ENCODE measurements at places on chromosomes 2 and 18.
A peak's percentile ranks its signal among the peaks of the same experiment; 100 is the strongest.

DNA sequence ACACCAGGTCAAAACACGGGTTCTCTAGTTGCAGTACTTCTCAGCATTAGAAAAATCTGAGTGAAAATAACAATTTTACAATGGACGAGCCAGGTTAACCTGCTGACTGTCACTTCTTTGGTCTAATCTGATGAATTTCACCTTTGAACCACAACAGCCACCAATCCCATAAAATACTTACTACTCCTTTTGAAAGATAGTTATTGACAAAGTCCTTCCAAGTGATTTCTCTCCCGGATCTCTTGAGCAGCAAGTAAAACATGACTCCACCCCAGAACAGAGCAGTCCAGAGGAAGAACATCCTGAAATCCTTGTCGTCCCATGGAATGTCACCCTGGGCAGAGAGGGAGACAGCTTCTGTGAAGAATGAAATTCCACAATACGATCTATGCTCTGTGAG is 10.2 kb downstream of the AFG3L2 start:
- no peak for DNase-seq

DNA sequence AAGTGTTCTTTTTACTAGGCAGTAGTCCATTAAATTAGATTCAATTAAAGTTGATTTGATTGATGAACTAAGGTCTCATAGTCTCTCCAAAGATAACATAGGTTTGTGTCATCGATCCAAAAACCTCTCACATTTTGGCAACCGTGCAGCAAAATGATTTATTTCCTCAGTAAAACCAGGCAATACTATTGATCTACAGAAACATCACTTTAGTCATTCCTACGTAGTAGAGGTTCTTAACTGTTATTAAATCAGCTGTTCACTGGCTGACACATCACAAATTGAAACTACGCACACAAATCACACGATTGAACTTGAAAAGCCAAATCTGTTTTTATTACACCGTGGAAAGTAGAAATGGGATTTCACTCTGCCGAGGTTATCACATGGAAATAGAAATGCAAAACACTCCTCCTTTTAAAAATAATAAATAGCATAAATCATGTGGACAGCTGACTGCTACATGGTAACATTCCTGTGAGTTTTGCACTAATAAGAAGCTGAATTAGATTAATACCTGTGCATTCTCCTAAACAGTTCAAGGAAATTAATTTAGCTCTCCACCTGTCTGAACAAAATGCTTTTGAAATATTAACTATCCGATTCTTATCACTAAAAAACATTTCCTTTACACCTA is 262.5 kb downstream of the CDH20 start:
- no peak for DNase-seq

DNA sequence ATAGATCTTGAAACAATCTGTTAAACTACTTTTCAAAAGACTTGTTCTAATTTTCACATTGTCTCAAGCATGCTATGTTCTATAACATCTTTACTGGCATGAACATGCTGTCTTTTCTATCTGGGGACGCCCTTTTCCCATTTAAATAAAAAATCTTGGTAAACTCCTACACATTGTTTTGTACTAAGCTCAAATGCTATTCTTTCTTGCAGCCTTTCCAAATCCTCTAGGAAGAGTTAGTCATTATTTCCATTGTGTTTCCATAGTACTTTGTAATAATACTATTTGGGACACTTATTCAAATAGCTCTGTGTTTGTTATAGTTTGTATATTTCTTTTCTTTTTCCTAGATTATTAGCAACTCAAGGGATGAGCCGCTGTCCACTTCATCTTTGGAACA is 828.6 kb upstream of the FSHR start:
- no peak for DNase-seq

DNA sequence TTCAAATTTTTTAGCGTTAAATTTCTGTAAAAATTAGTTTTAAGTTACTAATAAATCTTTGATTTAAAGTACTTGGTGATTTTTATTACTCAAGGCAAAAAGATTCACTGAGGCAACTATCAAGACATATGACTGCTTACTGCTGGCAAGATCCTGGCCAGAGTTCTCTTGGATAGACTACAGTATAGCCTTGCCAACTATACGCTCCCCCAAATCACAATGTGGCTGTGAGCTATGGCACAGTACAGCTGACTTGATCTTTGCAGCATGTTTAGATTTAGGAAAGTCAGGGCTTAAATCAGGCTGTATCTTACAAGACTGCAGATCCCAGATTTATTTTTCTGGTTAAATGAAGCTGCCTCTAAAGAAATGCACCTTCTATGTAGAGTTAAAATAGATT is 26.5 kb downstream of the MSTN start:
- DNase-seq = no peak

GRCh38 chr2:229901819-229902218 is 20.0 kb downstream of the TRIP12 start:
- peak; percentile 71 for DNase-seq

GRCh38 chr2:2950403-2950952 is 427.1 kb downstream of the EIPR1 start:
- DNase-seq = no peak

Data from hepatic stellate cell (primary cell).